ENCODE measurements at places on chromosomes 3 and 15. TPM values are rescaled to one million over a fixed set of nuclear protein-coding genes. Genes with fewer than 3 reads are reported as not detected.

Gene ROBO1
- total RNA-seq = not detected

DNA sequence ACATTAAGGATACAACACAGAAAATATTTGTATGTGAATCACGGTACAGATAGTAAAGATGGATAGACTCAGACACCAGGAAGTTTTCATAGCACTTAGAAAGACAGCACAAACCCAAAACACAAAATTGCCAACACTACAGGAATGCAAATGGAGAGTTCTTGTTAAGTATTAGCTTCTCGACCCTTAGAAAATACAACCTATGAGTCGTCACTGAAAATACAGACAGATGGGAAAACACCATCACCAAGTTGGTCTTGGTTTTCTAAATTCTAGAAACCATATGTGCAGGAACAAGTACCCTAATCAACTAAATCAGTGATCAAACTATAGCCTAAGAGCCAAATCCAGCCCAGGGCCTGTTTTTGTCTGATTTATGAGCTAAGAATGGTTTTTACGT lies 50.7 kb downstream of the PEAK1 start:
- no peak for DNase-seq

DNA sequence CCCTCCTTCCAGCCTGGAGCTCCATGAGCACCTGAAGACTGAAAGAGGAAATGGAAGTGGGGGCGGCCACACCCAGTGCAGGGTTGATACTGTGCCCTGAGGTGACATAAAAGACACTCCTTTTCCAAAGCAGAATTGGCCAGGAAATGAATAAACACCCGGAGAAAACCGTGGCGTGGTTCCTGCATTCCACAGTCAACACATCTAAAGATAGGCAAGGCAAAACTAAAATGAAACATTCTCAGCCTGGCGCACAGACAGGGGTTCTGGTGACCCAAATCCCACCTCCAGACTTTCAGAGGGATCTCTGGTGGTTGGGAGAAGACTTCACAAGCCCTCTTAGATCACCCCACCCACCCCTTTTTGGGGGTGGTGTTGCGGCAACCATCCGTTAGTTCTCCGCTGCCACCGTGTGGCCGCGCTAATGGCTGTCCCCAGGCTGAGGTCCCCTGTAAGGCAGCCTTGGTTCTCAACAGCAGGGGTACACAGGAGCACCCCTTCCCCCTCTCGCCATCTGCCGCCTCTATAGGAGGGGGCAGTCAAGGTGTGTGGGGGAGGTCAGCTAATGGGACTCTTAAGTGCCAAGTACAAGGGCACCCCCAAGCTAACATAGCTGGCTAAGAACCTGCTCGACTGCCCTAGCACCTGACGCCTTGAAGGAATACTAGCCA lies 2.5 kb upstream of the MST1R start:
- peak; percentile 57 for DNase-seq

Gene PATL2
- total RNA-seq = 8.8 TPM

Gene OR5K2
- not detected for total RNA-seq

Gene LYSMD2
- total RNA-seq = 0.89 TPM

Gene ACOX2
- not detected for total RNA-seq

GRCh38 chr3:194843556-194843955 lies 157.9 kb downstream of the FAM43A start:
- DNase-seq = no peak
